Activated T-cell treated with anti-CD3 and anti-CD28 coated beads for 48 hours (primary cell): ENCODE measurements at places on chromosomes 7 and 10.

DNA sequence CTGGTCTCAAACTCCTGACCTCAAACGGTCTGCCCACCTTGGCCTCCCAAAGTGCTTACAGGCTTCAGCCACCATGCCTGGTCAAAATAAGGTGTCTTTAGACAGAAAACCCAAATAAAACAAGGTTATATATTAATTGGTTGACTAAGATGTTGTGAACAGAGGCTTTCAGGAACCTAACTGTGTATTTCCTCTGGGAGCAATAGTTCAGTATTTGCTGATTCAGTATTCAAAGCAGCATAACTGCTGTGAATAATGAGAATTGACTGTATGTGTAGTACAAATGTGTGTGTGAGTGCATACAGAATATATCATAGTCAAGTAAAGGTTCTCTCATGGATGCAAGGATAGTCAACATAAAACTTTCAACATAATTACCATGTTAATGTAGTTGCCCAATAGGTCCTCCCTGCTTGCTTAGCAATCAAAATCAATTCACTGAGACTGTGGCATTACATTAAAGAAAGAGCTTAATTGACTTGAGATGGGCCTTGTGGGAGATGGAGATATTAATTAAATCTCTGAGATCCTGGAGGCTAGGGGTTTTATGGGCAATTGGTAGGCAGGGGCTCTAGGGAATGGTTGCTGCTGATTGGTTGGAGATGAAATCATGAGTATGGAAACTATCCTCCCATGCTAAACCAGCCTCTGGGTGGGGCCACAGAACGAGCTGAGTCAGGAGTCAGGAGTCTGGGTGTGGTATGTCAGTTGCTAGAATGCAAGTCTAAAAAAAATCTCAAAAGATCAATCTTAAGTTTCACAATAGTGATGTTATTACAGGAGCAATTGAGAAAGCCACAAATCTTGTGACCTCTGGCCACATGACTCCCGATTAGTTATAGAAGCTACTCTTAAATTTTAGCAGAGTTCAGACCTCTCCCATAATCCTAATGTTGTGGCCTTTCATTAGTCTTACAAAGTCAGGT is 162.7 kb downstream of the AKR1D1 start:
- no peak for DNase-seq

DNA sequence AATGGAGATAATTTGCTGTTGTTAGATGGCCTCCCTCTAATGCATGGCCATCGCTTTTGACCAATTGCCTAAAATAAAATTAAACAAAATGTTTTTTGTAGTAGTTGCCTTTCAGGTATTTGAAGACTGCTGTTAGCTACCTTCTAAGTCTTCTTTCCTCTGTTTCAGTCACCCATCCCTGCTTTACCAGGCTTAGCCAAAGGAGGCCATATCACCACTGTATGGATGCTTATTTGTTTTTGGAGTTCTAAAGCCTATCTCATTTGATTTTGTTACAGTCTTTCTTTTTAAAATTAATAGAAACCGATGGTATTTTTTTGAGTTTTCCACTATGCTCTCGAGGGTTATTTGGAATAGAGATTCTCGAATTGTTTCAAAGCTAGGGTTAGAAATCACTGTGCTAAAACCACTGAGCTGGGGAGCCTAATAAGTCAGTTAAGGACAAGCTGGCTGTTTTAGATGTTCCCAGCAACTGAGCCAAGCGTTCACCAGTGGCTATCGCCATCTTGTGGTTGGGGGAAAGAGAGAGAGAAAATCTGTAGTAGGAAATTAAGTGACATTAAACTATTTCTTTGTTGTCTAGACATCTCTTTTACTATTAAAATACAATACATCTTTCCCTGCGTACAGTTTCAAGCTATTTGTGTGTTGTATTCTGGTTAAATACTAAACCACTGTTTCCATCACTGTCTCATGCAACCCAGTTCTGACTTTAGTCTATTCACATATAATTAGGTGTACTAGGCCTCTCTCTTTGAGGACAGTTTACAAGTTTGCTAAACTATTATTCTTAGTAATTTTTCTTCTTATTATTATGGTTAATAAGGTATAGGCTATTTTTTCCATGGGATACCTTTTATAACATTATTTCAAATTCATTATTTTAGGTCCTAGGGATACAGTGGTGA is 52.2 kb downstream of the GPR158 start:
- DNase-seq = peak; percentile 1

DNA sequence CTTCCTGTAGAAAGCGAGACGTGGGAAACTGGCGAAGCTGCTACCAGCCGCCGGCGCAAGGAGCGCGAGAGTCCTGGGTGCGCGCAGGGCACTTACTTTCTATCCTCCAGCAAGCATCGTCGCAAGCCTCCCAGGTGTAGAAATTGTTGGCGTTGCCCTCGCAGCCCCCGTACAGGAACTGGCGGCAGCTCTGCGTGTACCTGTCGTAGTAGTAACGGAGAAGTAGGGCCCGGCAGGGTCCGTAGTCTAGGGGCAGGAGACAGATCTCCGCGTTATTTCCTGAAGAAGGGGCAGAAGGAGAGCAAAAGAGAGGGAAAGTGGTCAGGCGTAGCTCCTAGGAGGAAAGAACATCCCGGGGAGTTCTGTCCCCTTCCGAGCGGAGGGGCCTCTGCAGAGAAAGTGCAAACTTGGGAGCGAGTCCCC is 501 bp downstream of the TFPI2 start:
- no peak for DNase-seq

GRCh38 chr10:99551158-99551557 is 18.4 kb downstream of the NKX2-3 start:
- no peak for DNase-seq

GRCh38 chr10:62655337-62655994 is 149.1 kb upstream of the ADO start:
- DNase-seq = no peak

- DNase-seq = no peak
Observed at GRCh38 chr7:49773936-49774458, 559 bp downstream of the VWC2 start.

DNA sequence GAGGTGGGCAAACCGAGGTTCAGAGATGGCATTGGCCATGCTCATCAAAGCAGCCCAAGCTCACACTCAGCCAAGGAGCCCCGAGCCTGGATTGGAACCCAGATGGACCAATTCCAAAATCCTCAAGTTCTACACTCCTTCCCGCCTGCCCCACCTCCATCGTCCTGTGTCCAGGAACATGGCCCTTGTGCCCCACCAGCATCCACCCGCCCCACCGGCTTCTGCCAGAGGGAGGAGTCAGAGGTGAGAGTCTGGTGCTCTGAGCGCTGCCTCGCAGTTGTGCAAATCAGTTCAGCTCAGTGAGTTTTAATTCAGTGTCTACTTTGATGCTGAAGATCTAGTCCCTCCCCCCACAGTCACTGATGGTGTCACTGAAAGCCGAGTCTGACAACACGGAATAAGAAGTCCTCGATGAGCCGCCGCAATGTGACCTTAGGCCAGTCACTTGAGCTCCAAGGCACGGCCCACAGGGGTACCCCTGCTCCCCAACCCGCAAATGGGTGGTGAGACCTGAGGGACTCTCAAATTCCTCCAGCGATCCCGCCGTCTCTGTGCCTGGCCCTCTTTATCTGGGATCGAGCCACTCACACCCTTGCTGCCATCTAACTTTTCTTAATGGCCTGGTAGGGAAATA is 26.3 kb downstream of the PRKAG2 start:
- no peak for DNase-seq

- DNase-seq = no peak
Observed at GRCh38 chr7:106597014-106597413, 63.9 kb downstream of the CCDC71L start.

DNA sequence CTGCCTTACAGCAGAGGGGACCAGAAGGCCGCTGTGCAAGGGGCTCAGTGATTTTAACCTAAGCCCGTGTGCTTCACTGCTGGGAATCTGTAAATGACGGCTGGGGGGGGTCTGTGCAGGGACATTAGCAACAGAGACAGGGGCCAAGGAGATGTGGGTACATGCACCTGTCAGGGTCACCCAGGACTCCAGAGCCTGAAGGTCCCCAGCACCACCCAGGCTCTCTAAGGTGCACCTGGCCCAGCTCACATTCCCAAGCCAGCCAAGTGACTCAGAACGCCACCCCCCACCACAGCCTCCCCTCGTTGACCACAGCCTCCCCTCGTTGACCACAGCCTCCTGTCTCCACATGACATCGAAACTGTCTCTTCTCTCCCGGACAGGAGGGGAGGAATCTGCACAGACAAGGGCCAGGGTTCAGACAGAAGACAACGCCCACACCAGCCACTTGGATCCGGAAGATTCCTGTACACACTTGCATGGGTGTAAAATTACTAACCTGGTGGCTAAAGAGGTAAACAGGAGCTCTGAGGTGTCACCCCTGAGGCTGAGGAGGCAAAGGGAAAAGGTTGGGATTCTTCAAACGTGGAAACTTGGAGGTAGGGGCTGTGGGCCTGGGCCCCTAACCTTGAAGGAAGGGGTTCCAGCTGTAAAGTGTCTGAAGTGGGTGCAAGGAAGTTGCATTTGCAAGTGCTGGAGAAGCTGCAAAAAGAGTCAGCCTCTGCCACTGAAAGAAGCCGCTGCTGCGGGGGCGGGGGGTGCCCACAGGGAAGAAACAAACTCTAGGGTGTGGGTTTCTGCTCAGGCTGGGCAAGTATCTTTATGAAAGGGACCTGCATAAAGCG is 27.0 kb downstream of the CALML3 start:
- DNase-seq = peak; percentile 70

DNA sequence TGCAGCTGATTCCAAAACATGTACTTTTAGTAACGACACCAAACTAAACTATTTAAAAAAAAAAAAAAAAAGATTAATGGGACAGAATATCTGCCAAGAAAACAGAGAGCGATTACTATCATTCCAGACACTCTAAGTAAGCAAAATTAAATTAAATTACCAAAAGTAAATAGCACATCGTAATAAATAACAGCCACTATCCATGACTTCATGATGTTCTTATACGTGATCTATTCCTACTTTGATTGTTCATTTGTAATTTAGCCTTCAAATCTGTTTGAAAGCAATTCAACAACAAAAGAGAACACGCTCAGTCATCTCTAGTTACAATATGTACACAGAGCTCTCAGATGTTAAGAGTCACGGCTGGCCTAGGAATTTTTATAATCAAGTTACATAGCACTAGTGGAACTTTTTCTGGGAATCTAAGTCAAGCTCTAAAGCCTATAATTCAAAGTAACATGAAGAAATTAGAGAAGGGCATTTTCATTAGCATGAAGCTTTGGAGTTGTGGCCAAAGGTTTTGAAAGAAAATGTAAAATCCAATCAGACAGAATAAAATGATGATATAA is 241.7 kb upstream of the NEBL start:
- no peak for DNase-seq
